ENCODE measurements at places on chromosomes 11 and 22.

DNA sequence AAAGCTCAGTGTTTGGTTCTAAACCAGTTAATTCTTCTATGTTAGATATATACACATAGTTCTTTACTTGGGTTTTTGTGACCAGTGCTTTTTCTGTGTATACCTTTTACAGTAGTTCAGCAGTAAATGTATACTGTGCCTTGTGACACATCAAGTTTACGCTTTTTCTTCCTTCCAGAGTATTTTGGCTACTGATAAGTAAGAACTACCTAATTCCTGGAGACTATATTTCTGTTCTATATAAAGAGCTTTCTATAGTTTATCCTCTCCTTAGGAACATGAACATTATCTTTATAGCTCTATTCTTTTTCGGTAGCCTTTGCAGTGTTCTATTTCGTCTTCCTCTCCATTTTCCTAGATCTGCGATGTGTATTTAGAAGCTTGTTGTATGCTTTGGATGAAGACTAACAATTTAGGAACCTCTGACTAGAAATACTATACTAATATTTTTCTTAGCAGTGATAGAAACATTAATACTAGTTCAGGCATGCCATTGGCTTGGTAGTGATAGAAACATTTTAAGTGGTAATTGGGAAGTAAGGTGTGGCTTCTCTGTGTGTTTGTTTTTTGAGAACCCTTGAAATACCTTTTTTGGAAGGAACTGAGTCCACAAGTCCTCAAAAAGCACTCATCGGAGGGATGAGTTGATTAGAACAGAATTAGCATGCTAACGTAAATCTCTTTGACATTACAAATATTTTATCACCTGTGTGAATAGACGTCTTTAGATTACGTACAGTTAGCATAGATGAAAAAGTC lies 74.6 kb downstream of the ARHGEF12 start:
- no peak for DNase-seq

GRCh38 chr11:42249956-42250355 lies 790.5 kb upstream of the LRRC4C start:
- no peak for DNase-seq

DNA sequence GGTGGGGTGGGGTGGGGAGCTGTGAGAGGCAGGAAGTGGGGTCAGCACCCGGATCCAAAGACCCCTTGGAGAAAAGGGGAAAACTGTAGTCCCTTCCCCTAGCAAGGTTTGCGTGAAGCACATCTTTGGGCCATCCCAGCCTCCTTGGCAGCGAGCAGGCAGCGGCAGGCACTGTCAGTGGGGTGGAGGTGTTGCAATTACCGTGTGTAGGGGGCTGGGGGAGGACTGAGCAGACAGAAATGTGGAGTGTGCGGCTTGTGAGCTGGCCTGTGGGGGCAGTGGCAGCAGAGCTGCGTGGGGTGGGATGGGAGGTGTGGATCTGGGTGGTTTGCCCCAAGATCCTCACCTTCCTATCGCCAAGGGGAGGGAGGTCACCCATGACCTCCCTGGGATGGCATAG lies 16.4 kb downstream of the DAGLA start:
- DNase-seq, result no peak

DNA sequence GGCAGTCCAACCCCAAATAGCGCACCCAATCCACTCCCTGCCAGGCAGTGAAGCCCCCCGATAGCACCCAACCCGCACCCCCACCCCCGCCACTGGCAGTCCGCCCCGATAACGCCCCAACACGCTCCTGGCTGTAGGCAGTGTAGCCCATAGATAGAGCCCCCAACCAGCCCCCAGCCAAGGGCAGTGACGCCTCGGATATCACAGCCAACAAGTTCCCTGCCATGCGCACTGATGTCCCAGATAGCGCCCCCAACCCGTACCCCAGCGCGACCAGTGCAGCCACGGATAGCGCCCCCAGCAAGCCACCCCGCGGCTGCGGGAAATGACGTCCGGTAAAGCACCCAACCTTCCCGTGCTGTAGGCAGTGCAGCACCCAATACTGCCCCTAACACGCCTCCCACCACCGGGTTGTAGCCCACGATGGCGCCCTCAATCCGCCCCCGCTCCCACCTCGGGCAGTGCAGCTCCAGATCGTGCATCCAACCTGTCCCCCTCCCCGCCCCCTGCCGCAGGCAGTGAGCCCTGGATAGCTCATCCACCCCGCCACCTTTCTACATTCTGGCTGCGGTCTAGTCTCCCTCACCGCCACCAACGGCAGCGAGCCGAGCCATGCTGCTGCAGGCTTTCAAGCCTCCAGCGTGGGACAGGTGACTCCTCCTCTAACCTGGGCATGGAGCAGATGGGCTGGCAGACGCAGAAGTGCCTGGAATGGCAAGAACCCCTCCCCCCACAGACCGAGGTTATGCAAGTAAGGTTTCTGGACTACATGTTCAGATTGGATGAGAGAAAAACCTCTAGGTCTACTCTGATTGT lies 625 bp downstream of the RFPL2 start:
- DNase-seq, result no peak

DNA sequence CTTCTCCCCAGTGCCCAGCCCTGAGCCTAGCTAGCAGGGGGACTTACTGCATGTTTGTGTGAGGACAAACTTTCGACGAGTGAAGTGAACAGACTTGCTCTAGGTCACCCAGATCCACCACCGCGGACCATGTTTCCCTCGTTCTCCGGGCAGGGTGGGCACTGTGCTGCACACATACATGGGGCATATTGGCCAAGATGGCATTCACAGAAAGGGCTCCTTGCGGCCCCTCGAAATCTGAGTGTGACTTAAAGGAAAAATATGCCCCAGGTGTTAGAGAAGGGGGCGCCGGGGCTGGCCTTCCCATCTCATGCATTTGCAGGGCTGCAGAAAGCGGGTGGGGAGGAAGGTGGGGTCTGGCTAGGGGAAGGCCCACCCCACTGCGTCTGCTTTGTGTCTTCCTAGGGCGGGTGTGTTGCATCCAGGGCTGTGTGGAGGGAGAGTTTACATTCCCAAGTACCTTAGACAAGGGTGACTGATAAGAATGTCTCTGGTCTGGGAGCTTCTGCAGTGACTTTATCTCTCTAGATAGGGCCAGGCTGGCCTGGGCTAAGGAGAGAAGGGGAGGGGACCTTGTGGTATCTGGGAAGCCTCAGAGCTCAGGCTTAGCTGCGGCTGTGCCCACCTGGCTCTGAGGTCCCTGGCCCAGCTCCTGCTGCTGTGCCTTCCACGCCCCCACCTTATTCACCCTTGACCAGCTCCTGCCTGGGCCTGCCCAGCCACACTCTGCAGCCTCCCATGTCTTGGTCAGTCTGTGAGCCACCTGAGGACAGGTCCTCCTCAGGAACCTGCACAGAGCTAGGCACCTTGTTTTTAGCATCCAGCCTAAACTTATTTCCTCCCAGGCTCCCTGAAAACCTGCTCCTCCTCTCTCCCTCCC lies 45.8 kb downstream of the LRRC32 start:
- DNase-seq, result no peak

- no peak for DNase-seq
Measured at GRCh38 chr11:117717485-117718314, 79.3 kb downstream of the DSCAML1 start.

DNA sequence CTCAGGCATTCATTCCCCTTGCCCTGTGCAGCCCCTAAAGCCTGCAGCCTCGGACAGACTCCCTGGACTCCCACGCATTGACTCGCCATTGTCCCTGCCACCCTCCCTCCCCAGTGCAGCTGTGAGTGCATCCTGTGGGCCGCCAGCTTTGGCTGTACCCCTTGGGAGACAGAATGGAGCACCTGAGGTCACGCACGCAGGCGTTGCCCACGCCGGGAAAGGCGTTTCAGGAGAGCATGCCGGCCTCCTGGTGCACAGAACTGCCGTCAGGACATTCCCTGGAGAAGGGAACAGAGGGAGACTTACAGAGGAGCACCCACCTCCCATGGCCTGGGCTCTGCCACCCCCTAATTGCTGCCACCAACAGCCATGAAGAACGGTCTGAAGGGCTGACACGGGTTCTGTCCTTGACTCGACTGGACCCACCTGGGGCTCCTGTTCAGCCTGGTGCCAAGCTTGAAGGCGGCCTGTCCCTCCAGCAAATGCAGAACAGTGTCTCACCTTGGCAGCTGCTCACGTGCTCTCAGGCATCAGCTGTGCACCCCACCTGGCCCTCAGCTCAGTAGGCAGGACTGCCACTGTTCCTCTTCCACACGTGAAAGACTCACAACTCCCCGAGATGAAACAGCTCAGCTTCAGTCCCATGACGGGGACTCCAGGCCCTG lies 503.8 kb downstream of the BRD1 start:
- no peak for DNase-seq

DNA sequence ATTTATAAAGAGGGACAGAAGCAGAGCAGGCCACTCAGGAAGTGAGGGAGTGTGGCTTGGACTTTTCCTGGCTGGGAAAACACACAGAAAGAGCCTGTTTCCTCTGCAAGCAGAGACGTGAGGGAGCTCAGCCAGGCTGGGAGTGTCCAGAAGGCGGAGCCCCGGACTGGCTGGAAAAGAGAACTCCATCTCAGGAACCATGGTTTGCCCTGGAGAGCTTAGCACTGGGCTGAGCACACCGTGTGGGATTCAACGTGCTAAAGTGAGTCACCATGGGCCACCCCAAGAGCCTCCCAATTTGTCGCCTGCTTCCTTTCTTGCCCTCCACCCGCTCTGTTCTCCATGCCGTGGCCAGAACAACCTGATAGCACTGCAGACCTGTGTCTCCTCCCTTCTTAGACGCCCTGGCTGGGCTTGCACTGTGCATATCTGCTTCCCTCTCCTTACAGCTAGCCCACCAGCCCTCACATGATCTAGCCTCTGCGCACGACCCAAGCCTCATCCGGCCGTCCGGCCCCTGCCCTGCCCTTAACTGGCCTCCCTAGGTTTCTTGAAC lies 51.8 kb downstream of the GALNT18 start:
- no peak for DNase-seq

DNA sequence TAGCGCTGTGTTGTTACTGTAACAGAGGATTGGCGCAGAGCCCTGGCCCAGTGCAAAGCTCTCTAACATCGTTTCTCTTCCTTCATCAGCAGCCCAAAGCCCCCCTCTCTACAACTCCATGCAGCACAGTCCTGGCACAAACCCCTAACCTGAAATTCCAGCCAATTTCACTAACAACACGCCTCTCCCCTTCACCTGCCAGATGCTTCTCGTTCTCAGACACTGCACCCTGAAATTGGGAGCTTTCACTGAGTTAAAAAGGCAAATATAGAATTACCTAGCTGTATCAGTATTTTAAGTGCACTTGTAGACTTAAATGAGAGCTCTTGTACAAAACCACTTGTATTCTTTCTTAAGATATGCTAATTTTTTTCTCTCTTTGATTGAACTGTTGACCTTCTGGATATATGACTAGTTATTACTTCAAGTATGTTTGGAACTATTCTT lies 16.3 kb downstream of the GRAP2 start:
- no peak for DNase-seq

GRCh38 chr22:42436404-42436803 lies 4.2 kb upstream of the NFAM1 start:
- DNase-seq, result no peak

DNA sequence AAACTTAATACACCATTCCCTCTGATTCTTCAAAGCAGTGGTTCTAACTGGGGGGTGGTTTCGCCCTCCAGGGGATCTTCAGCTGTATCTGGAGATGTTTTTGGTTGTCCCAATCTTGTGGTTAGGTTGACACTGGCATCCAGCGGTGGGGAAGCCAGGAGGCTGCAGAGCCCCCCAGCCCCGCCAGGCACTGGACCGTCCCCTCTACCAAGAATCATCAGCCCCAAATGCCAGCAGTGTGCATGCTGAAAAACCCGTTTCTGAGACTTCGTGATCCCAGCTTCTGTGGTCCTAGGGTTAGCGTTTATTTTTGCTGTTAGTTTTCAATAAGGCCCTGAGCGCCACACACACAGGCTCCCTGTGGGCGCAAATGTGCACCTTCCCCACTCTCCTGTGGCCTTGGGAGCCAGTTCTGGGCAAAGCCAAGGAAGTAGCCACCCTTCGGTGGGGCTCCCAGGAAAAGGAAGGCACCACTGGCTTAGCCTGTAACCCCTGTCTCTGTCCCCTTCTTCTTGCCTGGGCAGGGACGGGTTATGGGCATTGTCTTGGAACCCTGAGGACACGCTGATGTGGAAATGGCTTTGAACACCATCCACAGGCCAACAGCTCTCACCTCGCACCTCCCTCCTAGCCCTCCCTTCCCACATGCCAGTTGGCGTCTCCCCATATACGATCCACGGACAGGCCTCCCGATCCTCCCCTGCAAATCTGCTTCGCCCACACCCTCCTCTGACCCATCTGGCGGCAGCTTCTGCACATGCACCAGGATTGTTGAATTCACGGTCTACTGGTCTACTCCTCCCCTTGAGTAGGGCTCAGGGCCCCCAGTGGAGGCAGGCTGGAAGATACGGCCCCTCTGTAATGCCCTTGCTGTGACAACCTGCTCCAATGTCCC lies 71.4 kb upstream of the CCND1 start:
- no peak for DNase-seq

- DNase-seq, result no peak
Measured at GRCh38 chr11:75152651-75153427, 1.9 kb downstream of the SLCO2B1 start.

- no peak for DNase-seq
Measured at GRCh38 chr11:123603666-123604065, 50.8 kb downstream of the SCN3B start.

DNA sequence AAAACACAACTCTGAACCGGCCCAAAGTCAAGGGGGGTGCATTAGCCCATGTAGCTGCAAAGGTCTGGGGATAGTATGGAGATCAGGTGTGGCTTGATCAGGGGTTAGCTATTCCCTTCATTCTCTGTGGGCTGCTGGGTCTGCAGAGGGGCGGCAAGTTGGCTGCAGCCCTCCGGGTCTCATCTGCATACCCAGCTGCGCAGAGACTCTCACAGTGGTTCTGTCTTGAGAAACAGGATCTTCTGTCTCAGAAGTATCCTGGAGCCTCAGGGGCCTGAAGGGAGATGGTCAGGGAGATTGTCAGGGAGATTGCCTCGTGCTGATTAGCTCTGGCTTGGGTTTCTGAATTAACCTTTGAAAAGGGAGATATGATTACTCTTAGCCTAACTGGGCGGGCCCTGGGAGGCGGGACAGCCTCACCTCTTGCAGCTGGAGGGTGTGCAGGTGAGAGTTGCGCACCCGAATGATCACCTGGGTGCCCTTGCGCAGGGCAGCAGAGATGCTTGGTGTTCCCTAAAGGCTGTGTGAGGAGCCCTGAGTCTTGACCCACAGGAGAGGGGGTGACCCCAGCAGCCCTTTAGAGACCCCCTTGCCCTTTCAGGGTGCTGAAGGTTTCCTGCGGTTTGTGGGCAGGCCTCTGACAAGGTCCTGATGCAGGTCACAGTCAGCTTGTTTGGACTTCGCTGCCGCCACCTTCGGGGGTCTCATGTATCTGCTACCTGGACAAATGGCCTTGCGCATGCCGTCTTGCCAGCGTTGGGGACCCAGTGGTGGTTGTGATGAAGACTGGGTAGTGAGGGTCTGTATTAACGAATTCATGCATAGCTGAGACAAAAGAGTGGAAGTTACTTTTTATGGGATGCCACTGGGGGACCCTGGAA lies 7.3 kb downstream of the ARHGAP8 start:
- DNase-seq, result no peak

- DNase-seq, result no peak
Measured at GRCh38 chr11:112121981-112122615, 35.4 kb downstream of the SDHD start.
